ENCODE measurements at places on chromosomes 5 and 9.
A peak's percentile ranks its signal among the peaks of the same experiment; 100 is the strongest.

- DNase-seq, result no peak
Observed at GRCh38 chr5:114238771-114239313, 123.0 kb upstream of the KCNN2 start.

- no peak for DNase-seq
Observed at GRCh38 chr5:149302641-149303040, 31.0 kb downstream of the AFAP1L1 start.

DNA sequence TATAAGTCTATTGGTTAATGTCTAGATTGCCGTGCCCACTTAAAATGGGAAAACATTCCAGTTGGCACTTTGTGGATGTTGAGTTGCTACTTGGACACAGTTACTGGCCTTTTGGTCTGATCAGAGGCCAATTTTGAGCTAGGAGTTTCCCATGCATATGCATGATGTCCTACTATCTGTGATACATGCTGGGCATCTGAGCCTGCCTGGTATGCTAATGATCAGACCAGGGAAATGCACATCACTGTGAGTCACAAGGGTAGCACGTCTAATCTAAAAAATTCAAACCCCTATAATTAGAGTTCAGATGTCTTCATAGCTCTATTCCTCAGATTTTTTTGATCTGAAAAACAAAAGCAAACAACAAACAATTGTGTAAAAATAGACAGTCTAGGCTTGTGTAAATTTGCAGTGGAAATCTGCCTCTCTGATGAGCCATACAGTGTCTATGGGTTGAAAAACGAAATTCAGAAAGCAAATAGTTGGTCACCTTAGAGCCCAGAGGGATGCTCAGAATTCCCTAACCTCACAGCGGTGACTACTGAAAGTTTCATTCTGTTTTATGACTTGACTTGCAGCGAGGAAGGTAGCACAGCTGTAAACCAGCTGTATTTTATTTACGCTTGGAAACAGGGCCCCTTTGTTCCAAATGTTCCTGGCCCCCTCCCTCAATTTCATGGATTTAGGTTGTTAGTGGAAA lies 37.3 kb downstream of the PALM2AKAP2 start:
- DNase-seq, result peak; percentile 63

DNA sequence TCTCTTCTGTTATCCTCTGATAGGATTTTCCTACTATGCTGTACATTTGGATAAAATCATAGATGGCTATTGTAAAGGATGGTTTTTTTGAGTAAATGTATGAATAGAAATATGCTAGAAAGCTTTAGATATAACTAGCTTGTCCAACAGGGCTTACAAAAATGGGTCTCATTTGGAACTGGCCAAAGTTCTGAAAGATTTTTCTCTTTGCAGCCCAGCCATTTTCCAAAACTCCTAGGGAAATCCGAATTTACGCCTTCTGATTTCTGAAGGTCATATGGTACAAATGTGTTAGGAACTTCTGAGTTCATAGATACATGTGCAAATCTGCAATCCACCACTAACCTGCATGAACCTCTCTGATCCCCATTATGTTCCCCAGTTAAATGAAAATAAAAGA lies 603.9 kb upstream of the C9orf72 start:
- DNase-seq, result no peak

DNA sequence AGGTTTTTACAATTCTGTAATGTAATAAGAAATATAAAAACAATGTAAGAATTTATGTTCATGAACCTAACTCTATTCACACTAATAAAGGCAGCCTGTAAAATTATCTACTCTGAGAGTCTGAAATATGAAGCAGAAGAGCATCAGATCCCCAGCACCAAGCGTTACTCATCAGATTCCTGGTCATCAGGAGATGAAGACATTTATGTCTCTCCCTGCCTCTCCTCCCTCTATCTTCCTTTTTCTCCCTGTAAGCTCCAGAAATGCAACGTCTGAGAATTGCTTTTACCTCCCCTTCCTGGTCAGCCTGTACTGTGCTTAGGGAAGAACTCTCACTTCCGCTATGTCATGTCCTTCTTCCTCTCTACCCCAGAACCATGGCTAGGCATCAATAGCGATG lies 114.4 kb upstream of the SLIT3 start:
- DNase-seq, result no peak

GRCh38 chr5:172111852-172112225 lies 76.2 kb downstream of the STK10 start:
- DNase-seq, result peak; percentile 90

DNA sequence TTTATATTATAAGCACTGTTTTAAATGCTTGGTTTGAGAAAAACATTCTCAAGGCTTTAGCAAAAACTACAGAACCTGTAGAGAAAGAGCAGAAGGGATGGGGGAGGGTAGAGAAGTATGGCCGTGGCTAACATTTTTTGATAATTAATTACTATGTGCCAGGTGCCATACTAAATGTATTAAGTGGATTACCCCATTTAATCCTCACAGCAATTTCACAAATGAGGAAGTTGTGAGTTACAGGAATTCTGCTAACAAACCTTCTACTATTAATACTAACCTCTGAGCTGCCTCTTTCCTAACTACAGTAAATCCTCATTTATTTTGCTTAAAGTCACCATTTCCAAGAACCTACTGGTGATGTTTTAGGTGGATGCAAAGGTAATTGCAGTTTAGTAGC lies 157.9 kb downstream of the RNF180 start:
- no peak for DNase-seq

GRCh38 chr9:127104581-127105311 lies 17.7 kb downstream of the ANGPTL2 start:
- no peak for DNase-seq

DNA sequence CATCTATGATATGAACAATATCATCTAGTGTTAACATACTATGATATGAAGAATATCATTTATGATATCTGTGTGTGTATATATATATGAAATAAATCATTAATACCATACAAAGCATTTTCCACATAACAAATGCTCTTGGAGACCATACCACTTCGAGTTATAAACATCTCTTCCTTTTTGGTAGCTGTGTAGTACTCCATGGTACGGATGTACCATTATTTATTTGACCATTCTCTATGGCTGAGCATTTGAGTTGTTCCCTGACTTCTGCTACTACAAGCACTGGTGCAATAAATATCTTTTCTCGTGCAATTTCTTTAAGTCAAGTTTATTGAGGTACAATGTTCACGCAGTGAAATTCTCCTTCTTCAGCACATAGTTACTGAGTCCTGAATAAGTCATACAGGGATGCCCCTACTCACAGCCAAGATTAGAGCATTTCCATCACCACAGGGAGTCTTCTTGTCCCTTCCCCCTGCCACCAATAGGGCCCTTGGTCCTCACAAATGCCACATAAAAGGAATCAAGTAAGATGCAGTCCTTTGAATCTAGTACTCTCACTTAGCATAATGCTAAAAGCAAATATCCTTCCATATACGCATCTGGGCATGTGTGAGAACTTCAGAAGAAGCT lies 75.2 kb upstream of the SLC25A48 start:
- DNase-seq, result no peak

DNA sequence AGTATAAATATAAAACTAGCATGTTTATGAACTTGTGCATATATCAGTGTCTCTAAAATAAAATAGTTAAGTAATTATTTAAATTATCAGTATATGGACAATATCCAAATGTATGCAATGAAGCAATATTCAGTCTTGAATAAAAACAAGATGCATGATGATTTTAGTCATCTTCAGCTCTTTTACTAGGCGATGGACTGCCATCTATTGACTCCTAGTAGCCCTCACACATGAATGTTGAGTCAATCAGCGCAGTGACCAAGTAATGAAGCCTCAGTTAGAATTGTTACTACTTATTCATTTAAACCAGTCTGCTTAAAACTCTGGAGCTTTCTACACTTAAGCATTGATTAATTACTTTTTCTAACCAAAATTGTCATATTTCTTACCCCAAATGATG lies 92.9 kb upstream of the GRHPR start:
- DNase-seq, result no peak

GRCh38 chr9:123741214-123741613 lies 188.7 kb downstream of the DENND1A start:
- DNase-seq, result no peak

GRCh38 chr9:18343784-18344183 lies 130.2 kb upstream of the ADAMTSL1 start:
- DNase-seq, result no peak

GRCh38 chr5:86806206-86806605 lies 188.5 kb downstream of the COX7C start:
- no peak for DNase-seq

- DNase-seq, result no peak
Observed at GRCh38 chr5:87579678-87580077, 166.9 kb upstream of the CCNH start.

GRCh38 chr9:113179839-113180238 lies 29.0 kb downstream of the SLC31A2 start:
- DNase-seq, result no peak

DNA sequence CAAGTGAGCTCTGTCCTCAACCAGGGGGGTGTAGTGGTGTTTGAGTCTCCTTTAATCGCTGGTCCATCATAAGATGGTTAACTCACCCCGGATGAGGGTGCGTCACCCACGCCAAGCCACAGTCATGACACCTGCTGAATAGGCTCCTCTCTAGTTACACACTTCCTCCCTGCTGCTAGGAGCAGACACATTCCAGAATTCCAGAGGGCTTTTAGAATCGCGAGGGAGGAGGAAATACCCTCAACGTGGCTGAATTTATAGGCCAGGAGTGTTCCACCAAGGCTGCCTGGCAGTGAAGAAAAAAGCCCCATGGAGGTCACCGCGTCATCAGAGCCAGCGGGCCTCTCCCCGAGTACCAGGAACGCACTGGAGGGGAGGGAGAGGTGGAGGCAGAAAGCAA lies 5.1 kb downstream of the GLRX start:
- DNase-seq, result no peak

GRCh38 chr9:8095672-8096086 lies 296.1 kb upstream of the DMAC1 start:
- no peak for DNase-seq

DNA sequence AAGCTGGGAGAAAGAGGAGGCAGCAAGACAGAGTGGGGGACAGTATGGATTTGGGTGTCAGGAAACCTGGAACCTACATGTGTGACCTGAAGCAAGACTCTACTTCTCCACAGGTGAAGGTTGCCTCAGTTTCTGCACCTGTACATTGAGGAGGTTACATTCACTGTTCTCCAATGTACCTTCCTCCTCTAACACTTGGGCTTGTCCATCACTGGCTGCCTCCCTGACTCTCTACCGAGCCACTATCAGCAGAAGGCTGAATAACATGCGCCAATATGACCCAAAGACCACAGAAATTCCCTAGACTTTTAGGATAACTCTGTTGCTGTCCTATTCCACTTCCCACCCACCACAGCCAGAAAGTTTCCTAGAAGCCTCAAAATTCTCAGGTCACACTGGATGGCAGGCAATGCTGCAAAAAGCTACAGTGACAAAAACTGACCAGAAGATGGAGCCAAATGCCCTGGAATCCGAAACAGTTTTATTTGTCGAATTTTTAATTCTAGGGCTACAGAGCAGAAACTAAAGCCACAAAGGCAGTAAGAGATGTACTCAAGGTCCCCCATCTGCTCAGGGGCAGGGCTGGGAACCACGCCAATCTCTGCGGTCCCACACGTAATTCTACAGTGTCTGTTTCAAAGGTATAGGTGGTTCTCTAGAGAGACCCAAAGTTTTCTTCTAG lies 64.4 kb downstream of the FAM114A2 start:
- DNase-seq, result peak; percentile 39

Measured in skin of body (tissue), 3 donors.